ENCODE measurements at places on chromosomes 5 and 9.

DNA sequence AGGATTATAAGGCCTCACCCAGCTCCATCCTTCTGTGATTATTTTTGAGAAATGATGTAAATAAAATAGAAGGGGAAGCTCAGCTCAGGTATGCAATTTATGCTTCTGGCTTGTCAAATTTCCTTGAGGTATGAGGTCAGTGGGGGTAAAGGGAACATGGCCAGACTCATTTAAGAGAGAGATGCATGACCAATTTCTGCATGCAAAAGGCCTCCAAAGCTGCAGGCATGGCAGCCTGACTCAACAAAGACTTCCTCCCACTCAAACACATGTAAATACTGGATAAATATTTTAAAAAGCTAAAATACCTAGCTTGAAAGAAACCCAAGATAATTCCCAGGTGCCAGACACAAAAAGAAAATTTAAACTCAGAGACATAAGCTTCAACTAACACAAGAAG is 101.4 kb upstream of the SLC1A3 start:
- no peak for DNase-seq

- DNase-seq: no peak
These were observed 1.0 kb upstream of the FOXE1 start for GRCh38 chr9:97852001-97852398.

- no peak for DNase-seq
These were observed 519 bp downstream of the ZER1 start for GRCh38 chr9:128771094-128771721.

DNA sequence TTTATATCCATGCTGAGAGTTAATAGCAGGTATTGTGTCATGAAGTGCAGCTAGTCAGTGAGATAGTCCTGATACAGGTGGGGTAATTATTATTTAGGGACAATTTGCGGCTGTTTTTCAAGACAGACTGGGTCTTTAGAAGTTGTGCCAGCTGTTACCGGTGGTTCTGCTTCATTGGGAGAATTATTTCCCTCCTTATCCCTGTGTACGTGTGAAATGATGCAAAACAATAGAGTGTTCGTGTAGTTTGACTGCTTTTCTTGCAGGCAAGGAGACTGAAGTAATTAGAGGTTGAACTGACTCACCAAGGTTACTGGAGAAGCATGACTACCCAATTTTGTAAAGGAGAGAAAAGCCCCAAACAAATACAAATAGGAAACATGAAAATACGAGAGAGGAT is 101.7 kb downstream of the ARRDC3 start:
- no peak for DNase-seq

DNA sequence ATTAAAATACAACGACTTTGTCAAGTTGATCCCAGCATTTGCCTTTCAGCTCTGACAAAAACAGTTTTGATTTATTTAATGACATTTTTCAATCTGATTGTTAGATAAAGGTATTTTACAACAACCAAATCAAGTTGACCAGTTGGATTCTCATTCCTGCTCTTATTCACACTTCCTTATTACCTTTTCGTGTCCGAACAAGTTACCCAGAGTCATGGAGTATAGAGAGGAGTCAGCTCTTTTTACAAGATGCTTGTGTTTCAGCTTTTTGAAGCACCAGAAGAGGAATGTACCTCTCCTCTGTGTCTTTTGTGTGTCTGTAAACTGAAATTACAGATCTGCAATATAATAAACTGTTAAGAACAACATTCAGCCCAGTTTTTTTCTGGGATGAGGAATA is 151.3 kb upstream of the TMEM161B start:
- no peak for DNase-seq

DNA sequence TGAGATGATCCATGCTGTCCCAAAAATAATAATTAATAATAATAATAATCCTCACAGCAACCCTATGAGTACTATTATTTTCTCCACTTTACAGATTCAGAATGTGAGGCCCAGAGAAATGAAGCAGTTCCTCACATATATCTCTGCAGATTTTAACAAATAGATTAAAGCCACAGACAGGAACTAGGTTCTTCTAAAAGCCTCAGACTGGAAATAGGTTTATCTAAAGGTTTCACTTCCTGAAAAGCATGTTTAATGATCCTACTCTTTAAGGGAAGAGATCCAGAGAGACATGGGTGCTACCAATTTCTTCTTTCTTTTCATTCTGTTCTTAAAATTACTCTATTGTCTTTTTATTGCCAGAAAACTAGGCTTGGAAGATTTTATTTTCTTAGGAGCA is 1079.4 kb upstream of the COX7C start:
- no peak for DNase-seq

- no peak for DNase-seq
These were observed 193.3 kb upstream of the SNX2 start for GRCh38 chr5:122581629-122582028.

DNA sequence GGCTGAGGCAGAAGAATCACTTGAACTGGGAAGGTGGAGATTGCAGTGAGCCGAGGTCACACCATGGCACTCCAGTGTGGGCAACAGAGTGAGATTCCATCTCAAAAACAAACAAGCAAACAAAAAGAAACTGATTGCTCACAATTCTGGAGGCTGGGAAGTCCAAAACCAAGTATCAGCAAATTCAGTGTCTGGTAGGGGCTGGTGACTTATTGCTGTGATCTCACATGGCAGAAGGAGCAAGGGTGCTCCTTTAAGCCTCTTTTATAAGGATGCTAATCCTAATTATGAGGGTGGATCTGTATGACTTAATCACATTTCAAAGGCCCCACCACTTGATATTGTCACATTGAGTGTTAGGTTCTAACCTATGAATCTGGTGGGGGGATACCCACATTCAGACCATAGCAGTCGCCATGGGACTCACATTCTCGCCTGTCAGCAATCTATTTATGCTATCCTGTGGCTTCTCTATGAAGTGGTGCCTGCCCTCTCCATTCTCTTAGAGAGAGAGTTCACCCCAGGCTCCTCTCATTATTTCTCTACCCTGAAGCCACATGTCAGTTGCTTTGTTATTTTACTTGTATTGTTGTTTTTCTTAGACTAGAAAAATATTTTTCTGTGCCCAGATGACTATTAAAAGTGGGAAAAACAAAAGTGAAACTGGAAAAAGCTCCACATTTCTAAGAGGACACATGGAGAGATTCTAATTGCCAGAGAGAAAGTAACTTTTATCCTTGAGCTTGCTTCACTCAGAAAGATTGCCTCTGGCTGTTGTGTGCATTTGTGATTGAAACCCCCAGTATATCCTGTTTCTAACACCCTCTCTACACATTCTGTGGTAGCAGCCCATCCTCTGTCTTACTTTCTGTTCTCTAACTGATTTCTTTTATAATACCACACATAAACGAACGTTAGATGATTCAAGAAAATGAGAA is 18.8 kb upstream of the PRLR start:
- DNase-seq: no peak

DNA sequence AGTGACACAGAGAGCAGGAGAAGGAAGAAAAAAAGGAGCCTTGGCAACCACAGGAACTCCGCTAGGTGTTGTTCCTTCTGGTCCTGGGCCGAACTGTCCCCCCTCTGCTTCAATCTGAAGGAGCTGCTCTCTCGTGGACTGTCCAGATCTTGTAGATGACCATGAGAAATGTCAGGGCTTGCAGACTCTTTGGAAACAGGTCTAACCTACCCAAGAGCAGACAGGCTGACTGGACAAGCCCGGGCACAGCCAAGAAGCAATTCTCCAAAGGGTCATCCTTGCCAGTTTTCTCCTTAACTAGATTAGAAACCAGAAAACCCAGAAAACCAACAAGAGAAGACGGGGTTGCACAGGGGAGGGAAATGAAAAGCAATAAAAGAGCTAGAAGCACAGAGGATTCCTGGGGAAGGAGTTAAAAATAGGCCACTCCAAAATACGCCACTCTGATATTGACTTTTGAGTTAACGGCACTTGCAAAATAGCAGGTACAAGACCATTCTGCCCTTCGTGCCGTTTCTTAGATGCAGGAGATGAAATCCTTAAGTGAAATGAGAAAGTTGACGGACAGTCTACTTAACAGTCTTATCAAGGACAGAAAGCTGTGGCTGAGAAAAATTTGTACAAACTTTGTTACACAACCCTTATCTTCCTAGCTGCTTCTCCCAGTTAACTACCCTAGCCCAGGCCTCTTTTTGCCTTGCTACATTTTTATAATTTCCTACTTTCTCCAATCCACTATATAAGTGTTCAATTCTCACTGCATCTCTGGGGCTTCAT is 5.8 kb downstream of the GCNT4 start:
- no peak for DNase-seq

GRCh38 chr5:122656160-122656559 is 118.7 kb upstream of the SNX2 start:
- DNase-seq: no peak

- DNase-seq: no peak
These were observed 3.3 kb upstream of the TXN start for GRCh38 chr9:110259566-110259965.

- no peak for DNase-seq
These were observed 186.8 kb downstream of the ZNF462 start for GRCh38 chr9:107049803-107050184.

DNA sequence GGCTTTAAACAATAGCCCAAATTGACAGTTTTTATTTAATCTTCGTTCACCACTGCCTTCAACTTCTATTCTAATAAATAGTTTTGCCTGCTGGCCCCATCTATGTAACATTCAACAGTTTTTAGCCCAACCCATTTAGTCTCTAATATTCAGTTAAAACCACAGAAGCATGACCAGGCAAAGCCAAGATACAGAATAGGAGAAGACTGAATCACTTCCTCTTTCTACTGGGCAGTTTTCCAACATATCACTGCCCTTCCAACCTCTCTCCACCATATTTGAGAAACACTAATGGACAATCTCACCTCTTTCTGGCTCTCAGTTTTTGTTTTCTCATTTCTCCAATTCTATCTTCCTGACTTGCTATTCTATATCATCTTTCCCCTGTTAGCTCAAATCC is 352.9 kb downstream of the DNAH5 start:
- no peak for DNase-seq

- no peak for DNase-seq
These were observed 254.2 kb upstream of the NR4A3 start for GRCh38 chr9:99567436-99567835.

- DNase-seq: no peak
These were observed 251.6 kb downstream of the ADGRV1 start for GRCh38 chr5:90810211-90810610.

DNA sequence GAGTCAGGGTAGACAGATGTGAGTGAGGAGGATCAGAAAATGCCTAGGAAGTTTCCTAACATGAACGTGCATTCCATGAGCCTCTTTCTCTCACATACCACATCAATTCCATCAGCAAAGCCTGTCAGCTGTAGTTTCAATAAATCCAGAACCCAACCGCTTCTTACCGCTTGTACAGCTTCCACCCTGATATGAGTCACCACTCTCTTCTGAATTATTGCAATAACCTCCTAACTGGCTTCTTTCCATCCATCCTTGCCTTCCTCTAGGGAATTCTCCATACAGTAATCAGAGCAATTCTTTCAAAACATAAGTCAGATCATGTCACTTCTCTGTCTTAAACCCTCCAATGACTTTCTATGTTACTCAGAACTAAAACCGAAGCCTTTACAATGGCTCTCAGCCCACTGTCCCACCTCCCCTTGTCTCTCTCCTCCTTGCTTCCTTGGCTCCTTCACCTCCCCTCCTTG is 8.1 kb upstream of the RAD23B start:
- DNase-seq: peak; percentile 45

- no peak for DNase-seq
These were observed 8.0 kb upstream of the MAN2A1 start for GRCh38 chr5:109681763-109682162.

GRCh38 chr5:160445132-160445531 is 23.5 kb downstream of the PTTG1 start:
- DNase-seq: no peak

- no peak for DNase-seq
These were observed 365.8 kb upstream of the DAP start for GRCh38 chr5:11126844-11127243.

DNA sequence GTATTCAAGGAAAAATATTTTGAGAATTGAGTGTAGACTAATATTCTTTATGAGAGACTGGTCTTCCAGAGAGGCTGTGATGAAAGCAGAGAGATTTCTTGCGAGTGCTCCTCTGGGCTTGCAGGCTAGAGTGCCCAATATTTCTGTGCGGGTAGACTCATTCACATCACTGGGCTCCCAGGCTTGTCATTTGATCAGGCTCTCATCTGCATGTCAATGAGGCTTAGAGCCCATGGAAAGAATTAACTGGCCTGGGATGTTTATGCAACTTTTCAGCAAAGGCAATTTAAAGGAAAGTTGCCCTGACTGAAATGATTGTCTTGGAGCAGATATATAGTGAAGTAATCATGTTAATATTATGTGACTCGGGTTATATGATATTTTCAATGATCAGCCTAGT is 42.3 kb downstream of the SNCAIP start:
- no peak for DNase-seq

- no peak for DNase-seq
These were observed 67.2 kb downstream of the DMRT1 start for GRCh38 chr9:908536-909205.

GRCh38 chr5:147483961-147484707 is 25.7 kb downstream of the DPYSL3 start:
- peak; percentile 93 for DNase-seq

GRCh38 chr5:55927861-55928655 is 66.7 kb downstream of the IL6ST start:
- no peak for DNase-seq

GRCh38 chr5:625516-625915 is 13.4 kb downstream of the CEP72 start:
- DNase-seq: no peak

GRCh38 chr5:133234273-133234672 is 182.5 kb downstream of the HSPA4 start:
- no peak for DNase-seq

DNA sequence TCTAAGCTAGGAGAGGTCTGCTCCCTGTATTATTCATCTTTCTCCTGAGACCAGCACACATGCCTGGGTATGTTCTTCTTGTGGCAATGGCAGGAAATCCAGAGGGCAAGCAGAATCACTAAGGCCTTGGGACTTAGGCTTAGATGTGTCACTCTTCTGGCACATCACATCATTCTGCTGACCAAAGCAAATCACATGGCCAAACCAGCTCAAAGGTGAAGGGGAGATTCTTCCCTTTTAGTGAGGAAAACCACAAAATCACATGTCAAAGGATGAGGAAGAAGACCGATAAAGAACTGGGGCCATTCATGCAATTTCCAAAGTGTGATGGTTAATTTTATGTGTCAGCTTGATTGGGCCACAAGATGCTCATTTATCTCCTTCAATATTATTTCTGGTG is 5.7 kb upstream of the AGGF1 start:
- no peak for DNase-seq

GRCh38 chr5:116476897-116477537 is 97.6 kb downstream of the SEMA6A start:
- DNase-seq: no peak

- no peak for DNase-seq
These were observed 35.6 kb downstream of the WWC1 start for GRCh38 chr5:168327019-168327421.

GRCh38 chr5:93107141-93107540 is 473.9 kb downstream of the NR2F1-AS1 start:
- DNase-seq: peak; percentile 29

GRCh38 chr5:1312993-1313833 is 18.3 kb upstream of the TERT start:
- DNase-seq: no peak
